ENCODE measurements at places on chromosomes 4 and X.

- no peak for DNase-seq
These were observed 73.3 kb downstream of the TSPAN7 start for GRCh38 chrX:38634665-38635064.

- DNase-seq = no peak
These were observed 65.7 kb downstream of the SHROOM2 start for GRCh38 chrX:9851890-9852289.

DNA sequence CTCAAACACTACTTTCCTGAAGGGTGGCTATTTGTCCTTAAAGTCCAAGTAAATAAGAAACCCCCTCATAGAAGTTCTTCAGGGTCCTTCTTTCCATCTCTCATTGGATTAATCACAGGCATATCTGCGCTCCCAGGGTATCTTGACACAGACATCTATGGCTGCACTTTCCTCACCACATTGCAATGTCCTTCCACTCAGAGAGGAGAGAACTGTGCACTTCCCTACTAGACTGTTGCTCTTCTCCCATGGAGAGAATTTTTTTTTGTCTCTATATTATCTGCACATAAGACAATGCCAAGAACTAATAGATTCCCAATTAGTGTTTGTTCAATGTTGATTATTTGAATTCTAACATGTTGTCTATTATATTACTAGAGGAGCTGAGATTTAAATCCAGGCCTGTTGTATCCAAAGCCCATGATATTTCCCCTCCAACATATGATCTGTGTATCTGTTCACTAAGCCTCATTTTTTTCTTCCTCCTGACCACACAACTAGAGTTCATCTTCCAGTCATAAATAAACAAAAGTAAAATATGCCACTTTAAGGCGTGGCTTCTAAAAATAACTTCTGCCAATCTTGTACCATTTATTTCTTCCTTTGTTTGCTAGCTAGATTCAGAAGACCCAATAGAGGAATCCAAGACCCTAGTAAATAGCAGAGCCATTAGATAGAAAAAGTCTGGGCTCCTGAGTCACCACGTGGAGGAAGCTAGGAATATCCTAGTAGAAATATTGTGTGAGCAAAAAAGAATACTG is 61.5 kb upstream of the FAM241A start:
- no peak for DNase-seq

GRCh38 chrX:69016293-69016941 is 148.8 kb downstream of the PJA1 start:
- no peak for DNase-seq

- DNase-seq = no peak
These were observed 111.1 kb upstream of the JADE1 start for GRCh38 chr4:128698386-128698785.

DNA sequence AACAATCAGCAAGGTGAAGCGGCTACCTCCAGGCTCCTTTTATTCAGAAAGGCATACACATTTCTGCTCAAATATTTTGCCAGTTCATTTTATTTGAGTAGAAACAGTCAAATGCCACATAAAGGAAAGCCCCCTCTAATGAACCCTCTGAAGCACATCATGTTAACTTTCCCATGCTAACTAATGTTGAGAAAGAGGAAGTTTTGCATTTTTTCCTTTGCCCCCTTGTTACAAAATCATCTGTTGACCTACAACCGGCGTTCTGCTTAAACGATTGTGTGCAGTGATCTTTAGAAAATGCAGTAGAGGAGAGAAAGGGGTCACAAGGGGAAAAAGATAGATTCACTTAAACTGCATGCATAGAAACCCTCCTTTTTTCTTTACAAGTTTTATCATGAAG is 25.2 kb upstream of the ATXN3L start:
- DNase-seq = no peak

Data from CD4-positive, alpha-beta T cell treated with Interferon alpha-2 for 1 hour (primary cell).